ENCODE measurements at places on chromosomes 5 and 9.

- no peak for DNase-seq
Measured at GRCh38 chr9:89698411-89699005, 93.7 kb downstream of the GADD45G start.

- DNase-seq, result no peak
Measured at GRCh38 chr9:24245988-24246387, 299.7 kb downstream of the IZUMO3 start.

DNA sequence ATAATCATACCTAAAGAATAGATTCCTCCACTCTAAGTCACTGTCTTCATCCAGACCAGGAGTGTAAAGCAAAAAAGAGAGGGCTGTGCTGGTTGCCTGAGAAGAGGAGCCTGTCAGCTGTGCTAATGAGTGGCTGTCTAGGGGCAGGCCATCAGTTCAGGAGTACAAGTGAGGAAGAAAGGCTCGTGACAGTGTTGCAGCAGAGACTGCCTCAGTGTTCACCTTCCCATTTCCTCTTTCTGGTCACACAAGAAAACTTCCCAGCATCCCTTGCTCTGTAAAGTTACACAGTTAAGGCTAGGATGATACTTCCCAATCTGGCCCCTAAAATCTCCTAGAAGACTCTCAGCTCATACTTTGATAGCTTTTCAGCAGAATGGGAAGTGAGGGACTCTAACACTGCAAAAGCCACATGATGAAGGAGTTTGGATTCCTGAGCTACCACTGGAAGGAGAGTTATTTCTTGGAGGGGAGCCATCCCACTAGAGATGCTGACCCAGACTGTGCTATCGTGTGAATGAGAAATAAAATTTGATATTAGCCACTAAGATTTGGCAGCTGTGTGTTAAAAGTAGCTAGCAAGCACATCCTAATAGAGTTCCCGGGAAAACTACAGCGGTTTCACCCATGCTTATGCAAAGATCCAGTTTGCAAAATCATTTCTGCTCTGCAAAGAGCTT, 67.1 kb downstream of the ADAMTS12 start:
- DNase-seq, result no peak

- no peak for DNase-seq
Measured at GRCh38 chr5:128304088-128304487, 220.5 kb downstream of the SLC12A2 start.

- no peak for DNase-seq
Measured at GRCh38 chr9:88060746-88061145, 77.5 kb downstream of the SPATA31C2 start.

- no peak for DNase-seq
Measured at GRCh38 chr9:126694206-126695081, 80.7 kb downstream of the LMX1B start.

DNA sequence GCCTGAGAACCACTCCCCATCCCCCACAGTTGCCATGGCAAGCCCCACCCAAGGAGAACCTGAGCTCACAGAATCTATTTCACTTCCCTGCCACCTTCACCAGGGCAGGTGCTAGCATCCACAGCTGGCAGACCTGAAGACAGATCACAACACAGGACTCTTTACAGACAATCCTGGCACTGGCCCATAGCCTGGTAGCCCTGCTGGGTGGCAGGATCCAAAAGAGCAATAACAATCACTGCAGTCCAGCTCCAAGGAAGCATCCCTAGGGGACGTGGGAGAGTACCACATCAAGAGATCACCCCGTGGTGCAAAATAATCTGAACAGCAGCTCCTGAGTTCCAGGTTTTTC, 463.2 kb upstream of the PIK3R1 start:
- no peak for DNase-seq

- DNase-seq, result no peak
Measured at GRCh38 chr9:107387409-107387808, 102.2 kb downstream of the KLF4 start.

- DNase-seq, result no peak
Measured at GRCh38 chr5:176359658-176360057, 1.9 kb downstream of the KIAA1191 start.

- DNase-seq, result no peak
Measured at GRCh38 chr9:6215562-6215961, at the start of gene IL33. Gene IL33 (plus strand): TSS chr9:6215807. CDS start chr9:6241695, 25,888 bp downstream.

GRCh38 chr9:95315108-95315746, 2.3 kb downstream of the FANCC start:
- no peak for DNase-seq

- DNase-seq, result no peak
Measured at GRCh38 chr5:36900283-36900682, 23.7 kb downstream of the NIPBL start.

DNA sequence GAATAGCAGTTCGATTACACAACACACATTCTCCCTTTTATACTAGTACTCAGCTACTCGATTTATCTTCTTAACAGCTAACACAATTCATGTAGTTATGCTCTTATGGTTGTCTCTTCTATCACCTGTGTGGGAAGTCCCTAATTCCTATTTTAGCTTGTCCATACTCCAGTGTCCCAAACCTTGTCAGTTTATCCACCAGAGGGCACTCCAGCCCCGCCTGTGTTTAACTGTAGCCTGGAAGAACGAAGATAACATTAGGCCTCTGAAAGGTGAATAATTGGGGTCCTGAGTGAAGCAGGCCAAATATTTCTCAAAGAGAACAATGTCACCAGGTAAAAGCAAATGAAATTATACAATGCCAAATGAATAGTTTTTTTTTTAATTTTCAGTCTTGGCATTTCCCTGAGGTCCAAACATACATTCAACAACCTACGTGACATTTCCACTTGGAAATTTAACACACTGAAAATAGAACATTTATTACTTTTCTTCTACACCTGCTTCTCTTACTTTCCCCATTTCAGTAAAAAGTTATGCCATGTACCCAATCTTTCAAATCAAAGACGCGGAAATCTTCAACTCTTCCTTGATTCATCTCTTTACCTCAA, 560.7 kb downstream of the HTR1A start:
- DNase-seq, result no peak

DNA sequence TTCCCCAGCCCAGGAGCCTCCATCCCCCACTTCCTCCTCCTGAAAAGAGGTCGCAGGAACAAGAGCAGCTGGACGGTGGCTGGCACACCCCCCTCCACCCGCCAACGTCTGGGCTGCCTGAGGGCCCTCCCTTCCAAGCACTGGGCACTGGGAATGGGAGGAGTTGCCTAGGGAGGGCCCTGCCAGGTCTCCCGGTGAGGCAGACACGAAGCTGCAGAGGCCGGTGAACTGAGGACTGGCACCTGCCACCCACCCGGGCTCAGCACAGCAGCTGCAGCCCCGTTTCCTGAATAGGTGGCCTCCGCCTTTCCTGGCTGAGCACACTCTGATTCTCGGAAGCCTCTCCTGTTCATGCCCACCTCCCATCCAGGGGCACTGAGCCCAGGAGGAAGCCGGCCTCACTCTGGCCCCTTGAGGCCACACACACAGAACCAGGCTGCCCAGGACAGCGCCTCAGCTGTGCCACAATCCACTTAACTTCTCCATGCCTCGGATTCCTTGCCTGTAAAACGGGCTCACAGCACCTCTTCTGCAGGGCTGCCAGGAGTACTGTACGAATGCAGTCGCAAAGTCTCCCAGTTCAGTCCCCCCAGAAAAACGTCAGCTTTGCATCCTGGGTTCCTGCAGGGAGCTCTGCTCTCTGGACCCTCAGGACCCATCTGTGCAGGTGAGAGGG, 1.3 kb downstream of the NPDC1 start:
- DNase-seq, result no peak

GRCh38 chr9:123488722-123489321, 132.8 kb downstream of the CRB2 start:
- no peak for DNase-seq

DNA sequence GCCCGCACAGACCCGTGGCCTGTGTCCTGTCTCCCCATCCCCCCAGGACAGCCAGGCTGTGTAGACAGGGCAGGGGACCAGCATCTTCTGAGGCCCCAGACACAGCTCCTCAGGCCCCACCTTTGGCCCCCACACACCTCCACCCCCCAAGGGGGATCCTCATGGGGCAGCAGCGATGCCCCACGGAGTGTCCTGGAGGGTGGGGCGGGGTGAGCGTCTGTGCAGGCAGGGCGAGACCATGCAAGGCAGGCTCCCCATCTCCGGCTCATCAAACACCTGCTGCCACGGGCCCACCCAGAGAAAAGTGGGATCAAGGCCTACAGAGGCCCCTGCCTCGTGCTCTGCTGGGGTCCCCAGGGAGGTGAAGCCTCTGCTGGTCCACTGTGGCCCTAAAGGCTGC, 118.7 kb upstream of the FOXD4L5 start:
- no peak for DNase-seq

GRCh38 chr9:77156646-77157371, 20.5 kb upstream of the VPS13A start:
- no peak for DNase-seq

DNA sequence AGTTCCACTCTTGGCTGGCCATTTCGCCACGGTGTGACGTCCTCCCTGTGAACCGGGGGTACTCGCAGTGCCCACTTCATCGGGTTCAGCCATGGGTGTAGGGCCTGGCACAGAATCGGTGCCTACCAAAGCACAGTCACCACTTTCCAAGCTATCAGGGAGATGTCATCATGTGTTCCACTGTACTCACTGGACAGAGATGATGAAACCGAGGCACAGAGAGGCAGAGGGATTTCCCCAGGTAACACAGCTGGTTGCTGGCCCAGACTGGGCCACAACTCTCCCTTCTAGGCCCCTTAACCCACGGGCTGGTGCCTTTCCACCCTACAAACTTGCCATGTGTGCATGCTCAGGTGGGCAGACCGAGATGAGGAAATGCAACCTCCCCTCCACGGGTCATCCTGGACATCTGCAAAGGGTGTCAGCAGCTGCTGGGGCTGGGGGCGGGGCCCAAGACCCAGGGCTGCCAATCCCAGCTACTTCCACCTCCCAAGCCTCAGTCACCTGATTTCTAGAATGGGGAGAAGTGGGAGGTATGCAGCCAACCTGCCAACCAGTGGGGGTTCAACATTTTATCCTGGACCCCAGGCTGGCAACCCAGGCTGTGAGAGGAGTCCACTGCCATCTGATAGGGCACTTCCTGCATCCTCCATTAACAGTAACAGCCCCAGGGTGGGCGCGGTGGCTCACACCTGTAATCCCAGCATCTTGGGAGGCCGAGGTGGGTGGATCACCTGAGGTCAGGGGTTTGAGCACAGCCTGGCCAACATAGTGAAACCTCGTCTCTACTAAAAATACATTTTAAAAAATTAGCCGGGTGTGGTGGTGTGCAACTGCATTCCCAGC, 893 bp upstream of the SH2D3C start:
- no peak for DNase-seq

DNA sequence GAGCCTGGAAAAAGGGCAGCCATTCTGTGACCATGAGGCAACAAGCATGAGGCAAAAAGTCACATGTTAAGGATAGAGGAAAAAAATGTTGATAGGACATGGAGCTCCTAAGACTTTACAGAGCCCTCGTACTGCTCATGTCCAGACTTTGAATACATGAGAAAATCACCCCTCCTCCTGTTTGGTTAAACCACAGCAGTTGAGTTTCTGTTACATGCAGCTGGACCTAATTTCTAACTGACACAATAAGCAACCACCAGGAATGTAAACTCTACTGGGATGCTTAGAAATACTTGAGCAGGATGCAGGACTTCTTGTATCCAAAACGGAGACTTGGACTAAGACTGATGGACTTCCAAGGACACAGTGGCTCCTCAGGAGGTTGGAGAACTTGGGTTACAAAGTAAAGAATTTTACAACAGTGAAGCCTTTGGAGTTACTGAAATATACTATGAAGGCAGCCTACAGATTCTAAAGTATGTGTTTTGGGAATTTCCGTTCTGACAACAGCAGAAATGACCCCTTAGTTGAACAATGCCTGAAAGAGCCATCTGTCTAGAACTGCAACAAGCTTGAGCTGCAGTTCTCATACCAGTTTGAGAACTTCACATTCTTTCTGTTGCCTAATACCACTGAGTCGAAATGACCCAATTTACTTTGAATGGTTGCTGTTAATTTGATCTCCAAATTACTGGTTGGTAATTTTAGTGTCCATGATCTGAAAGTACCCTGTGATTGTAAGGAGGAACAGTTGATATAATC, 268.9 kb downstream of the PIK3R1 start:
- DNase-seq, result no peak

GRCh38 chr5:132228241-132229035, 785 bp upstream of the P4HA2 start:
- no peak for DNase-seq

GRCh38 chr5:142925795-142926194, 155.6 kb downstream of the ARHGAP26 start:
- no peak for DNase-seq

- no peak for DNase-seq
Measured at GRCh38 chr9:37497320-37497719, 11.6 kb downstream of the POLR1E start.

DNA sequence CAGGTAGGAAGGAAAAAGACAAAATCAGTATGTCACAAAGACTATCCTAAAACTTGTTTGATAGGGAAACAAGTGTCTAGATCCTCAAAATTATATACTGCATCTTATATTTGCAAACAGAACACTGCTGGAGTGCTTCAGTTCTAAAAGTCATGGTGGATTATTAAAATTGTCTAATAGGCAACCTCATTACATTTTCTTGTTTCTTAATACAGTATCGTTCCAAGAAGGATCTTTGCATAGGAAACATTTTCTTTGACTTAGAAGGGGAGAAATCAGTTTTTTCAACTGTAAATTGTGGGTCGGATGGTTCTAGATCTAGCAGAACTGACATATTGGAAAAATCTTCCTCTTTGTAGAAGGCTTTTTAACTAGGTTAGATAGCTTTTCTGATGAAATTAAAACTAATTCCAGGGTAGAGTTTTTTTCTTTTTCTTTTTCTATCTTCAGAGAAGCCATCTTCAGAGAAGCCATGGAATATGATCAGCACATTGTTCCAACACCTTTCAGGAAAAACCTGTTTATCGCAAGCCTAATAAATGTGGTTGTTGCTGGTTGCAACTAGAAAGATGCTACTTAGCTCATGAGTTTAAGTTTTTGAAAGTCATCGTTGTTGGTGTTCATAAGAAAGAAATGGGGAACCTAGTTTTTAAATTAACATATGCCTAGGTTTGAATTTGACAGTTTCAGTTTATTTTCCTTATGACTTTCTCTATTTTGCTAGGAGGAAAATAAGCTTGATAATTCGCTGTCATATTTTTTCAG, 7.4 kb downstream of the CPEB4 start:
- DNase-seq, result no peak

DNA sequence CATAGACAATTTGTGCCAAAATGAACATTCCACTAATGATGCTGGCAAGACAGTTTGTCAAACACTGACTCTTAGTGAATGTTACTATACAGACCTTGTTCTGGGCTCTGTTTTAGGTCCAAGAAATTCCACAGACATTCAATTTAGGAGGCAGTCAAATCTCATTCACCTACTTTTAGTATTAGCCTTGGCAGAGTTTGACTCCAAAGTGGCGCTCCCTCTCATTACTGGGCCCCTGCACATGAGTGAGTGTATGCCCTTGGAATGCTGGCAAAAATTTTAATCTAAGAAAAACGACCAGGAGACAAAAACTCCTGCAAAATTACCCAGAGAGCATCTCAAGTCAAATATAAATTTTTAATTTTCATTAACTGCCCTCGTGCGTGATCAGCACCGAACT, 94.9 kb upstream of the SLC27A6 start:
- no peak for DNase-seq

Data from stimulated activated CD8-positive, alpha-beta memory T cell treated with anti-CD3 and anti-CD28 coated beads, Interleukin-2, amount 100 ng/mL, for 1 hour (primary cell).